Body of pancreas (tissue), 4 donors: ENCODE measurements at places on chromosomes 16 and 17.

GRCh38 chr17:50966163-50966666 is 100.1 kb upstream of the TOB1 start:
- DNase-seq = no peak

DNA sequence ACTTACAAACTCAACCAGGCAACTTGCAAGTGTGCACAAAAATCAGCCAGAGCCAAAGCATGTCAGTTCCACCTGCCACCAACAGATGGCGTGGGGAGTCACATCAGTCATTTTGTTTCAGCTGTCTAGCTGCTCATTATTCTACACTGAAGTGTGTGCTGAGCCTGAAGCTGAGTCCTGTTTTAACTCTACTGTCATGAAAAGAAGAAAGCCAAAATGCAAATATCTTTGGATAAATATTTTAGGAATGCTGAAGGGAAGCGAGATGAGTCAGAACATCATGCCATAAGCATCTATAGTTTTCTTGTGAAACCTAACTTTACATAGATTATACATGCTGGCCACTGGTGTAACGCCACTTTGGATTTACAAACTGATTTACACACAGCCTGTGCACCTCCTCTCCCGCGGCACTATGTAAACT is 172.6 kb downstream of the CDK5R1 start:
- peak; percentile 86 for DNase-seq

GRCh38 chr17:17328251-17328650 is 25.1 kb downstream of the NT5M start:
- DNase-seq = no peak

DNA sequence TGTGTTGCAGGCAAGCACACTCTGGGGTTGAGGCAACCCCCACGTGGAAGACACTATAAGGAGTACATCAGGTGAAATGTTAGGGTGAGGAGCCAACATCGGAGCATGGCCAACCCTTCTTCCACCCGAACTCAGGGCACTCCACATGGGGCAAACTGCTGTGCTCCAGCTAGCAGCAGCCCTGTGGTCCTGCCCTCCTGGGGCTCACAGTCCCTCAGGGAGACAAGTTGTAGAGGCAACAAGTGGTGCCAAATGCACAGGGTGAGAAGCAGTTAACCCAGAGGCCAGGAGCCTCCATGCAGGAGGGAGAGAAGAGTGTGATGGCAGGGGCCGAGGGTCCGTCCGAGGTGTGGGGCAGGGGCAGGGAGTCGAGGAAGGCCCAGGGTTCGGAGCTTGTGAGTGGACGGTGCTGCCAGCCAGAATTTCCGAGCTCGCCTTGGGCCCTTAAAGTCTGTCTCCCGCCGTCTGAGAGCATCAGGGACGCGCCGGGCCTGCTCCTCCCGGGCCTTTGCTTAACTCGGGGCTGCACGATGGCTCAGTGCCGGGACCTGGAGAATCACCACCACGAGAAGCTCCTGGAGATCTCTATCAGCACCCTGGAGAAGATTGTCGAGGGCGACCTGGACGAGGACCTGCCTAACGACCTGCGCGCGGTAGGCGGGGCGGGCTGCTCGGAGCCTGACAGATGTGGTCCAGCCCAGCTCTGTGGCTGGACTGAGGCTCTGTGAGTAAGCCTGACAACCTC is 32.3 kb downstream of the ATPAF2 start:
- no peak for DNase-seq

DNA sequence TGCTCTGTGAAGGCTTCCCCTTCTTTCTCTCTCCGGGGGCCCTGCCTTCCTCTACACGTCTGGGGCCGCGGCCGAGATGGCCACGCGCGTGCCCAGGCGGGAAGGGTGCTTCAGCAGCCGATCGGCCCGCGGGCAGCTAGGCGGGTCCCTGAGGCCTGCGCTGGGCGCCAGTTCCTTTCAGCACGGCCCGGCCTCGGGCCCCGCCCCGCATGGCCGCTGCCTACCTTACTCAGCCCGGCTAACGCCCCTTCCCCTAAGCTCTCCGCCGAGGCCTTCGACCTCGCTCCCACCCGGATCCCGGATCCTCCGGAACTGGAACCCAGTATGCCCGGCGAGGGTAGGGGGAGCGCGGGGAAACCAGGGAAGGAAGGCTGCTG is 335 bp downstream of the TMEM11 start:
- peak; percentile 43 for DNase-seq

- DNase-seq = no peak
These were observed 3.5 kb upstream of the CDYL2 start for GRCh38 chr16:80807906-80808305.

DNA sequence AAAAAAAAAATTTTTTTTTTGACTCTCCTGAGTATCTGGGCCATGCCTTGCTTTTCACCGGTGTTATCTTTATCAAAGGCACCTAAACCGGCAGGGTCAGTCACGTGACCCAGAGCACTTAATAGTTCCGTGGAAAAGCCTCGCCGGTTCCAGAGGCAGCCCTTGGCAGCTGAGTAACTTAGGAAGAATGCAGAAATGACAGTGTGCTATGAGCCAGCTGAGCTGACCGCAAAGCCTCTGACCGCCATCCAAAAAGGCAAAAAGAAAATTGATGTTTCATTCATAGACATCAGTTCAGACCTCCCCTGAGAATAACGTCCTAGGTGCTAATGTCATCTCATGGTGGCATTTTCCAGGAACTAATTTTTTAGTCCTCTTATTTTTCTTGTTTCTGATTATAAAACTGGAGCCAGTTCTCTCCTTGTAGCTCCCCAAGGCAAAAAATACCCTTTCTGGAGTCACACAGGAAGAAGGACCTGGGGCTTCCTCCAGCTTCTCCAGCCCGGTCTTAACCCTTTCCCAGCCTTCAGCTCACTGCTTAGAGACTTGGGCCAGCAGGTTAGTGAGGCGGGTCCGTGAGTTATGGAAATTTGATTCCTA is 122.6 kb downstream of the SOCS1 start:
- peak; percentile 73 for DNase-seq

GRCh38 chr16:65122724-65123395 is 997 bp upstream of the CDH11 start:
- DNase-seq = no peak

GRCh38 chr16:47230296-47230695 is 86.6 kb upstream of the NETO2 start:
- DNase-seq = no peak

DNA sequence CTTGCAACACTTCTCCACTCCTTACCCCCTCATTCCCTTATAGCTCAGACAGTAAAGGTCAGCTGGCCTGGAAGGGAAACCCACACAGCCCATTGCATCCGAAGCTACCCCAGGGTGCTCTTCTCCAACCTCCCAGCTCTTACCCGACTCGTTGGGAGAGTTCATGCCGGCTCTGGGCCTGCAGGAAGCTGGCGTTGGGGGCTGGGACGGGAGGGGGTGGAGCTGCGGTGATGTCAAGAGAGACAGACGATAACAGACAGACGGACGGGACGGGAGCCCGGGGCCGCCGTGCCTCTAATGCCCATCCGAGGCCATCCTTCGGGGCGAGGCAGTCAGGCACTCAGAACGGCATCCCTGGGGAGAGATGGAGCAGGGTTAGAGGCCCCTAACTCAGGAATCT is 6.1 kb downstream of the HDAC5 start:
- DNase-seq = no peak

- DNase-seq = no peak
These were observed 23.8 kb downstream of the FAM83G start for GRCh38 chr17:18980682-18981334.

GRCh38 chr17:20896153-20896649 is 146.6 kb downstream of the USP22 start:
- DNase-seq = peak; percentile 62

- no peak for DNase-seq
These were observed 100.1 kb downstream of the MARF1 start for GRCh38 chr16:15542734-15543347.

GRCh38 chr16:79562166-79562823 is 38.2 kb downstream of the MAF start:
- DNase-seq = no peak

DNA sequence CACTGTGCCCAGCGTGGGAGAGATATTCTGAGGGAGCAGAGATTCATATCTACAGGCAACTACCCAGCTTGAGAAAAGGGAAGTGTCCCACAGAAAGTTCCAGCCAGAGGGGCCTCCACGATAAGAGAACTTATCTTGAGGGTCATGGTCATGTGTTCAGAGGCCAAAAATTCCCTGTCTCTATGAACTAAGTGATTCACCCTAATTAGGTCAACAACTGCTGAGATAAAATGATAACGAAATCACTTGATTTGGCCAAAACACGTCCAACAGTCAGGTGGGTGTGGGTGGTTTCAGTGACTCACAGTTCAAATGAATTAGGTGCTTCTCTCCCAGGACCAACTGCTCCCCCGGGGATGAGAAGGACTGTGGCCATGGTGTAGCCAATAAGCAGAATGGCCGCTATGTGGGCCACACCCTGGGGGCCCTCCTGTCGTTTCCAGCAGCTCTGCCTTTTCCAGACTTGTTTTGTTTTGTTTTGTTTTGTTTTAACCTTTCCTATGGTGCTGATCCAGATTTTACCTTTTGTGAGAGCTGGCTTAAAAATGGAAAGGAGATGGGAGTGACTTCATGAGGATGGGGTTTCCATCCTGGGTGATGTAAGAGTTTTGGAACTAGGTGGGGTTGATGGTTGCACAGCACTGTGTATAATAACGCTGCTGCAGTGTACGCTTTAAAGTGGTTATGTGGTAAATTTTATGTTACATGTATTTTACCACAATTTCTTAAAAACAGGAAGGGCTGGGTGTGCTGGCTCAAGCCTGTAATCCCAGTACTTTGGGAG is 8.7 kb downstream of the DNAI2 start:
- no peak for DNase-seq

- no peak for DNase-seq
These were observed 224.9 kb downstream of the HS3ST3B1 start for GRCh38 chr17:14525551-14526455.

- no peak for DNase-seq
These were observed 14.4 kb upstream of the EEF2K start for GRCh38 chr16:22191532-22192260.

DNA sequence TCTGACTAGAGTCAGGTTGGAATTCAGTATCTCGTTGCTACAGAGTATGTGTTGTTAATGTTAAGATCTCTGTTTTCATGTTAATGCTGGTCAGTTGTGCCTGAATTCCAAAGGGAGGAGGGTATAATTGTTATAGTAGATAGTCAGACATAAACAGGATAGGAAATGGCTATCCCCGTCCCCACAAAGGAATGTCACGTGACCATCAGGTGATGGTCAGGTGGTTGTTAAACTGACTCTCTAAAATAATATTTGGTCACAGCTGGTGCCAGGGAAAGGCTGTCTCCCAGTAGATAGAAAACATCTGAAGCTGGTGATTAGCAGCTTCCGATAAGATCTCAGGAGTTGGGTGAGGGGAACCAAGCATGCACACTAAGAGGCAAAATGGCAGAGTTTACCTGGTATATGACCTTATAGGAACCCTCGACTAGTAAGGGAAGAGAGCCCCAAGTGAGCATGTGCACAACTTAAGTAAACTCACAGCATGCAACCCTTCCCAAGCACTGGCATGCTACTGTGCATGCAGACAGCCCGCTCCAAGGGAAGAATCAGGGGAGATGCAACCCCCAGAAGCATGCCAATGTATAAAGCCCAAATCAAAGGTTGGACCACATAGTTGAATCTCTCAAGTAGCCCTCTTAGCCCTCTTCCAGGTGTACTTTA is 27.4 kb upstream of the SLC6A2 start:
- no peak for DNase-seq

- DNase-seq = no peak
These were observed 54.3 kb downstream of the SOCS1 start for GRCh38 chr16:11201498-11202259.

DNA sequence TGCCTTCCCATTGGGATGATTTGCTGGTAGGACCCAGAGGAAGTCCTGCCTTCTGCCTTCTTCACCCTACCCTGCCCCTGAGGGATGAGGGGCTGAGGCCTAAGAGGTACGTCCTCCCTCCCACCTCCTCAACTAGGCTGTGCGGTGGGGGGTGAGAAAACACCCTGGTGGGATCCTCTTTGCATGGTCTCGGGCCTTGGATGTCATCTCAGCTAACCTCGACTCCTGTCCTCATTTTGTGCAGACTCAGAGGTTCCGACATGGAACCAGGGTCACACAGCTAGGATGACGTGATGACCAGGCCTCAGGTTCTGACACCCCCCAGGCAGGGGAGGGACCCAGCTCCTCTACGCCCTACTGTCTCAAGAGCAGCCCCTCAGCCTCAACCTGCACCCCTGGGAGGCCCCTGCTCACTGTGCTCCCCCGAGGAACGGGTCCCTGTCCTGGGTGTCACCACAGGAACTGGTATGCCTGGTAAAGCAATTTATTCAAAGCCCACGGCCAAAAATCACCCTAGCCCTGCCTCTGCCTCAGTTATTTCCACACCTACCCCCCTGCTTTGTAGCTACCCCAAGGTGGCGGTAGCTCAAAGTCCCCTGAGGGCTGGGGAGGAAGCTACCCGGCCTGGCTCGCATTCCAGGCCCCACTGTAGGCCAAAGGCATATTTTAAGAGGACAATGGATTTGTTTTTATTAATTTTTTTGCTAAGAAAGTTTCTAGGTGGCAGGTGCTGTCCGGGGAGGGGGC is 17.5 kb downstream of the UNC13D start:
- DNase-seq = no peak

DNA sequence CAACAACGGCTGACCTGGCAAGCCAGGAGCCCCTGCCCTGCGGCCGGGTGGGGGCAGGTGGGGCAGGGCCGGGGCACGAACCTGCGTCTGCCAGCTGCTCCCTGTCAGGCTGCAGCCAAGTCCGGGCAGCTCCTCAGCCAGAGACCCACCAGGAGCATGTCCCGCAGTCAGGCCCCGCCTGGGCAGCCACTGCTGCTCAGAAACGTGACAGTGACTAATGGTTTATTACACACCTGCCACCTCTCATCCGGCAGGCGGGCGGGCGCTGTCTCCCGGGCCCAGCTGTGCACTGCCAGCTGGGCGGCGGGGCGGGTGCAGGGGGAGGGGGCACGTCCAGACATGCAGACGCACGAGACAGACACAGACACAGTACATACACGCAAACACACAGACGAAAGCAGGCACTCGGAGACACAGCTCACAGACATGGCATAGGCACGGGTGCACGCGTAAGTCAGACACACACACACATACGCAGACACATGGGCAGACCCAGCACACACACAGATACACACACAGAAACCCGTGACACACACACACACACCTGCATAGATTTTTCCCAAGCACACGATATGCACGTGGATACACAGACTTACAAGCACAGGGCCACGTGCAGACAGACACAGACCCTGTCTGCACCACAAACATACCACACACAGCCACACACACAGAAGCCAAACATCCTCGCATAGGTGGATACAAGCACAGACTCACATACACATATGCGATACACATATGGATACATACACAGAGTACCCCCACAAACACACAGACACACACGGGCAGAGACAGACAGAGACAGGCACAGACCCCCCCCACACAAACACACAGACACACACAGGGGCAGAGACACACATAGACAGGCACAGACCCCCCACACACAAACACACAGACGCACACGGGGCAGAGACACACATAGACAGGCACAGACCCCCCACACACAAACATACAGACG is 248.3 kb upstream of the CIBAR2 start:
- DNase-seq = peak; percentile 88

- peak; percentile 55 for DNase-seq
These were observed 58.3 kb downstream of the SREBF1 start for GRCh38 chr17:17778308-17779014.

DNA sequence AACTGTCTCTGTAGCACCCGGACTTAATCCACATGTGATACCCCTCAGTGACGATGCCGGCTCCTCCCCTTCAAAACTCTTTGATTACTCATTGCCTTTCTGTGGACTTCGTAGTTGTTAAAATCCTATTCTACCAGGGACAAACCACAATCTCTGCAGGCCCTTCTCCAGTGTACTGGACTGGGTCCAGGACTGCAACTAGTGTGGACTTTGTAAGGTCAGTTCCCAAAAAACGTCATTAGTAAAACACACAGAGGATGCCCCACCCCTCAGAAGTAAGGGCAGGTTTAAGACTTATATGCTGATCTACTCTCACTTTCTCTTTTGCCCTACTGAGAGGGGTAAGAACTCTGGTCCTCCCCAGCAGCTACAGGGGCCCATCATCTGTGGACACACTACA is 10.5 kb upstream of the NUDT7 start:
- no peak for DNase-seq
